ENCODE measurements at places on chromosomes 3 and 15.

DNA sequence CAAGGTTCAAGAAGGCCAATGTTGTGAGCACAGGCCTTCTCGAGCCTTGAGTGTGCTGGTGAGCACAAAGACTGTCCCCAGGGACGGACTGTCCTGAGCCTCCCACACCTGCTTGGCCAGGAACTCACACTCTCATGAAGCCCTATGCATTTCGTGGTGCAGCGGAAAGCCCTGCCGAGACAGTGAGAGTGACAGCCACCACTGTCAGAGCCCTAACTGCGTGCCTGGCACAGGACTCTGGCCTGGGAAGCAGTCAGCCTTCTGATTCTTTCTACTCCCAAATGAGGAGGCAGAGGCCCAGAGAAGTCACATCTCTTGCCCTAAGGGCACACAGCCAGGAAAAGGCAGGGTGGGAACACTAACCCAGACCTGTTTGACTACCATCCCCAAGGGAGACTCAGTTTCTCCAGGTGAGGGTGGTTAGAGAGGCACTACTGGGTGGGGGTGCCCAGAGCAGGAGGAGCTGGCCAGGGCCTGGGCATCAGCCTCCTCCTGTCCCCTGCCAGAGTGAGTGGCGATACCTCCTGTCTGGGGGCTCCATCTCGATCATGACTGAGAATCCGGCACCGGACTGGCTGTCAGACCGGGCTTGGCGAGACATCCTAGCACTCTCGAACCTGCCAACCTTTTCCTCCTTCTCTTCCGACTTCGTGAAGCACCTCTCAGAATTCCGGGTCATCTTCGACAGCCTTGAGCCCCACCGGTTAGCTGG lies 50.8 kb downstream of the SEMA3G start:
- no peak for DNase-seq

DNA sequence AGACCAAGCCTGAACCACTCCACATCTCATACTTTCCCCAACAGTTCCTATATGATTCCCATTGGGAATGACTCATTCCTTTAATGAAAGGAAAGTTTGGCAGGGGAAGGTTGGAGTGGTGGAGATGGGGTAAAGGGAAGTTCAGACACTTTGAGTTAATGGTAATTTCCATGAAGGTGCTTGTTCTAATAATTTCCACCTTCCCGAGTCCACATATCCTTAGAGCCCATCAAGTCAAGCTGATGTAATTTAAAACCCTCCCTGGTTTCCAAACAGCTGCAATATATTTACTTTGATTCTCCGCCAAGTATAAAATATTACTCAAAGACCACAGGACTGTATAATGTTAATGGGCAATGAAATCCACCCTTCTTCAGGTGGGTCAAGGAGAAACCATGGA lies 95.0 kb upstream of the GALNT15 start:
- no peak for DNase-seq

DNA sequence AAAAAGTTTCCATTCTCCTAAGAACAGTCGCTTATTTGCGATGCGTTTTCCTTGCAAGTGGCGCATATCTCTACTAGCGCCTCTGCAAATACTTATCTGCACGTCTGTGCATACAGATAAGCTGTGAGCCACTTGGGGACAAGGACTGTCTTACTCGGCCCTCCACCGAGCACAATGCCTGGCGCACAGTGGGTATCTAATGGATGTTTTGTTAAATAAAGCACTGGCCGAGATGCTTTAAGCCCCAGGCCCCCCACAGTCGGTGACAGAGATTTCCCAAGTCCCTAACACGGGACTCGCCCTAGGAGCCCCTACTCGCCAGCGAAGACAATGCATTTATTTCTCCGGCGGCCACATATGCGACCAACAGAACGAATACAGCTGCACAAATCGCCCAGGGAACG lies 503 bp downstream of the HLTF start:
- DNase-seq = no peak

- DNase-seq = no peak
Measured at GRCh38 chr3:40801284-40801741, 276.6 kb downstream of the ZNF621 start.

DNA sequence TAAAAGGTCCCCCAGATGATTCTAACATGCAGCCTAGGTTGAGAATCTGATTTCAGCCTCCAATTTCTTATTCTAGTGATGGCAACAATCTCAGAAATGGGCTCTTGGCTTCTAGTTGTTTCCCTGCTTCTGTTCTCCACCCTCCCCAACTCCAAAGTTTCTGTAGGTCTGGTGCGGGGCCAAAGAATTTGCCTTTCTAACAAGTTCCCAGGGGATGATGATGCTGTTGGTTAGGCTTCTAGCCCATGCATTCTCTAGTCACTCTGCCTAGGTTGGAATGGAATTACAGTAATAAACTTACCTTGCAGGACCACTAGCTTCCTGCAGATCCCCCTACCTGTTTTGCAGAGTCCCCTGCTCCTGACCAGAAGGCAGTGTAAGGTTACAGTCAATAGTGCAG lies 103.2 kb upstream of the PPP2R3A start:
- no peak for DNase-seq

- DNase-seq = no peak
Measured at GRCh38 chr3:133192363-133192945, 154.3 kb downstream of the TMEM108 start.

GRCh38 chr3:97848779-97849178 lies 27.0 kb downstream of the CRYBG3 start:
- no peak for DNase-seq

DNA sequence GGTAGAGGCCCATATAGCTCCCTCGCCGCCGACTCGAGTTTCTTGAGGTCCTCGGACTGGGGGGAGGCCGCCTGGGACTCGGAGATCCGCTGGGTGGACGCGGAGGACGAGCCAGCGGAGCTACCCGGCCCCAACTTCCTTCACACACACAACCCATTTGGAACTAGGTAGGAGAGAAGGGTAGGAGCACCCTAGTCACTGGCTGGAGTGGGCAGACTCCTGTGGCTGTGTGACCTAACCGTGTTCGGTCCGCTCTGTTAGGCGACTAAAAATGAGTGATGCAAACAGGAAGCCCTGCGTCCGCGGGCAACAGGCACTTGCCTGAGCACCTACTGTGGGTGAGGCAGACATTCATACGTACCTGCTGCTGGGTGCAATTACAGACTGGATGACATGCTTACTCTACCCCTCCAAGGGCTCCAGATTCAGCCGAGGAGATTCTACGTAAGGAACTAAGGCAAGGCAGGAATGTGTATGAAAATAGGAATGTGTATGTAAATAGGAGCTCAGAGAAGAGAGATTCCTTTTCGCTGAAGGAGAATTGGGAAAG lies 4.6 kb upstream of the SIN3A start:
- DNase-seq = no peak

- no peak for DNase-seq
Measured at GRCh38 chr3:117848606-117849005, 1139.0 kb downstream of the TUSC7 start.

DNA sequence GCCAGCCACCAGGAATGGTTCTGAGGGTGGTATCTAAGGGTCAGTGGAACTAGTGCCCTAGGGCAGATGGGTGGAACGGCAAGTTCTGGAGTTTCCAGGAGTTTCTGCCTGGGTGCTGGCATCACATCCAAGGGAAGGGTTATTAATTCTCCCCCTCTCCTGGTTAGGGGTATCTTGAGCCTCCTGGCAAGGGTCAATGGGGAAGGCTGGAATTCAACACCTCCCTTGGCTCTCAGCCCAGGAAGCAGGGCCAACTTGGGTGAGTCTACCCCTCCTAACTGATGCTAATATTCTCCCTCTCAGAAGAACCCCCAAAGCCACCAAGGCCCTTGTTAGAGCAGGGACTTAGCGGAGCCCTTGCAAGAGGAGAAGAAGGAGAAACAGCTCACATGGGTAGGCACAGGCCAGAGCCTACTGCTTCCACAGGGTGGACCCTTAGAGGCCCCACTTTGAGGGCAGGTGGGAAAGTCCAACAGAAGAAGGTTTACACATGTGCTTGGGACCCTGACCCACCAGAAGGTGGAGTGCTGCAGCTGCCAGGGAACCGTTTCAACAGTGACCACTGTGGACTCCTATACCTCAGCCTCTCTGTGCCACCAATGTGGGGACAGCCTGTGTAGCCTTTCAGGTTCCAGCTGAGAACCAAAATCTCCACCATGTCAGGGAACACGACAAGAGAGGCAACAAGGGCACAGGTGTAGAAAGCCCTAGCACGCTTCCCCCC lies 3.3 kb downstream of the TMEM115 start:
- no peak for DNase-seq

DNA sequence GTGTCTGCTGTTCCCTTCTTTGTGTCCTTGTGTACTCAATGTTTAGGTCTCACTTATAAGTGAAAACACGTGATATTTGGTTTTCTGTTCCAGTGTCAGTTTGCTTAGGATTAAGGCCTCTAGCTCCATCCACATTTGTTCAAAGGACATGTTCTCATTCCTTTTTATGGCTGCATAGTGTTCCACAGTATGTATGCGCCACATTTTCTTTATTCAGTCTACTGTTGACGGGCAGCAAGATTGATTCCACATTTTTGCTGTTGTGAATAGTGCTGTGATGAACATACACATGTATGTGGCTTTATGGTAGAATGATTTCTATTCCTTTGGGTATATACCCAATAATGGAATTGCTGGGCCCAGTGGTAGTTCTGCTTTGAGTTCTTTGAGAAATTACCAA lies 122.7 kb upstream of the THBS1 start:
- no peak for DNase-seq
